ENCODE measurements at places on chromosomes 11 and 22. TPM values are rescaled to one million over a fixed set of nuclear protein-coding genes. Genes with fewer than 3 reads are reported as not detected.

DNA sequence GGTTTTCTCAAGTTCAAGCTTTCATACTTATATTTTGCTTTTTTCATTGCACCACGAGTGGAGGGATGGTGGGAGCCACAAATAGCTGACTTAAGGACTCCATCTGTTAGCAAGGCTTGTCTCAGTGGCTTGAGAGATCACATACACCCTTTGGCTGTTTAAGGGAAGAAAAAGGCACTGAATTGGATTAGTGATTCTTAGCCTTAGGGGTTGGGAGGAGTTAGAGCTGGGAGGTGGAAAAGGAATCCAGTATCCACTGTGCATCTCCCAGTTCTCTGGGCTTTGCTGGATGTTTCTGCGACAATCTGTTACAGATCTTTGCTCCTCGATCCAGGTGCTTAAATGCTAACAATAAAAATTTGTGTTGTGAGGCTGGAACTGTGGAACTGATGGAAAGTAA, 593.6 kb downstream of the CNTN5 start:
- no peak for DNase-seq

DNA sequence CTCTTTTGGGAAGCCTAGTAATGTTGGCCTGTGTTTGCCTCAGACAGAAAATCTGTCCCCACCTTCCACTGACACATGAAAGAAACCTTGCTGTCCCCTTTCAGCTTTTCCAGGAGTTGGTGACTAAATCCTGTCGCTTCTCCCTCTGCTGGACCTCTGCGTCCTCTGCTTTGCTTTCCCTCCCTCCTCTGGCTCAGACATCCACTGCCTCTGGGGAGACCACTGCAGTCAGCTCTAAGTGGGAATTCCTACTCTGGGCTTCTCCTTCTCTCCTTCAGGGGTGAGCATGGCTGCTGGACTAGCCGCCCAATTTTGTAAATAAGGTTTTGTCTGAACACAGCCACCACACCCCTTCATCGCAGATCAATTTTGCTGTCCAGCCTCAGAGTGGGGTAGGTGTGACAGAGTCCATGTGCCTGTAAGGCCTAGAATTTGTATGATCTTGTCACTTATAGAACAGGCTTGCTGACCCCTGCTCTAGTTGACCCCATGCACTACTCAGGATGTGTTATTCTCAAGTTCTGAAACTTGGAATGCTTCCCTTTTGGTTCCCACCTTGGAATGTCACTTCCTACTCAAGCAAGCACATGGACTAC, 23.0 kb downstream of the LRRC74B start:
- DNase-seq, result no peak

GRCh38 chr22:35940166-35940565, 88.5 kb downstream of the RBFOX2 start:
- DNase-seq, result no peak

GRCh38 chr22:45506816-45507360, 4.2 kb downstream of the FBLN1 start:
- DNase-seq, result no peak

DNA sequence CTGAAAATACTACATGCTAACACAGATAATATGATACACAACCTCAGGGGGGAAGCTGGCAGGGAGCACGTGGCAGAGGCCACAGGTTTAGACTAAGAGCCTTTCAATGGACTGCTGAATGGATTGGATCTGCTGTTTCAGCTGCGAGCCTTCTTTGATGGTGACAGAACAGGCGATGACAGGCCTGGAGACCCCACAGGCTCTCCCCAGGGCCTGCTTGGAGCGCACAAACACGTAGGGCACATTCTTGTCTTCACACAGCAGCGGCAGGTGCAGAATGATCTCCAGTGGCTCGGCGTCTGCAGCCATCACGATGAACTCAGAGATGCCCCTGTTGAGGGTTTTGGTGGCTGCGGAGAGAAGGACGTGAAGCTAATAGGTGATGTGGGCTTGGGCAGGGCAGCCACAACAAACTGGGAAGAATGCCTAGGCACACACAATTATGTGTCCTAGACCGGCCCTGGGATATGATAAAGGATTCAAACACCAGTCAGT, 13.8 kb downstream of the SNU13 start:
- DNase-seq, result no peak

- DNase-seq, result peak; percentile 13
Measured at GRCh38 chr11:18705651-18706281, 7.2 kb downstream of the TMEM86A start.

- DNase-seq, result no peak
Measured at GRCh38 chr22:24291515-24292201, 21.0 kb downstream of the SPECC1L start.

GRCh38 chr11:36684840-36685801, 87.1 kb upstream of the RAG2 start:
- DNase-seq, result peak; percentile 13

The TMEM151A gene
- total RNA-seq, result 0.16 TPM

The NRGN gene
- total RNA-seq, result 614 TPM

The MYRF gene
- 0.47 TPM for total RNA-seq

The CCDC87 gene
- total RNA-seq, result 0.63 TPM
